ENCODE measurements at places on chromosomes 5 and 9. TPM values are rescaled to one million over a fixed set of nuclear protein-coding genes. Genes with fewer than 3 reads are reported as not detected.

Gene SLC22A5
- 9.9 TPM for total RNA-seq

Gene TNFSF8
- total RNA-seq: 2.3 TPM

Gene POMT1
- total RNA-seq: 60.6 TPM

Gene FIBCD1
- total RNA-seq: 1.4 TPM

Gene IL33
- 21.6 TPM for total RNA-seq

Gene FSD1L
- 19.6 TPM for total RNA-seq

Gene C6
- total RNA-seq: 1.2 TPM

Gene PCDHGB2
- 6.7 TPM for total RNA-seq

Gene ZNF300
- total RNA-seq: 23.2 TPM

Gene TIMD4
- 5.3 TPM for total RNA-seq

Gene SPINK6
- not detected for total RNA-seq

Gene PDCD1LG2
- 0.22 TPM for total RNA-seq

Gene PPP3R2
- total RNA-seq: 0.59 TPM

Gene LECT2
- total RNA-seq: not detected

Gene FBP2
- total RNA-seq: 8.0 TPM

Gene ENTREP1
- 24.2 TPM for total RNA-seq

Gene AK8
- 2.3 TPM for total RNA-seq

Gene IRX1
- total RNA-seq: 6.0 TPM

Gene FBP1
- 1.0 TPM for total RNA-seq

Gene COL5A1
- total RNA-seq: 135 TPM

Gene PCSK1
- total RNA-seq: 2.4 TPM

Gene JAKMIP2
- 31.0 TPM for total RNA-seq

Gene SPOCK1
- 97.6 TPM for total RNA-seq

Gene SPINK4
- not detected for total RNA-seq

Gene NMUR2
- 0.83 TPM for total RNA-seq

Gene C5
- total RNA-seq: 9.7 TPM

Gene EPB41L4A
- total RNA-seq: 42.5 TPM

Gene TMEM215
- total RNA-seq: 5.2 TPM

Gene PNPLA7
- total RNA-seq: 2.2 TPM

Gene LIFR
- total RNA-seq: 122 TPM

Gene CNTNAP3
- 21.3 TPM for total RNA-seq

Gene GALNT12
- 6.3 TPM for total RNA-seq

Gene SMC5
- total RNA-seq: 39.5 TPM

Gene GNA14
- 6.1 TPM for total RNA-seq

Gene ADAMTS19
- total RNA-seq: 2.9 TPM

Gene SIT1
- not detected for total RNA-seq

Gene ADAMTS12
- total RNA-seq: 44.5 TPM

Gene SAPCD2
- total RNA-seq: 12.6 TPM

Gene PCDHGB6
- 10.6 TPM for total RNA-seq

Gene WDR38
- total RNA-seq: 0.59 TPM

Gene SCAMP1
- total RNA-seq: 198 TPM

Gene TMC1
- total RNA-seq: 0.89 TPM

Gene ANXA2R
- total RNA-seq: 2.8 TPM

Gene SLC36A3
- total RNA-seq: not detected

Gene IL11RA
- total RNA-seq: 24.1 TPM

Gene MSX2
- total RNA-seq: 4.8 TPM

Gene NTNG2
- 5.4 TPM for total RNA-seq

Gene PCA3
- 0.39 TPM for total RNA-seq

Gene PKD2L2
- not detected for total RNA-seq

Gene SLC9A3
- 2.3 TPM for total RNA-seq

Gene CA9
- total RNA-seq: not detected

Gene DDX4
- total RNA-seq: 0.10 TPM

Gene CDH9
- total RNA-seq: 11.3 TPM

Gene DCAF12
- total RNA-seq: 41.0 TPM
